HFFc6 (cell line): ENCODE measurements at places on chromosomes 11 and 22. TPM values are rescaled to one million over a fixed set of nuclear protein-coding genes. Genes with fewer than 3 reads are reported as not detected.

HOATZ gene
- total RNA-seq: not detected in 3 replicates

SLCO2B1 gene
- total RNA-seq: not detected in 3 replicates

GRM5 gene
- not detected in 3 replicates for total RNA-seq

KCNJ11 gene
- total RNA-seq: not detected in 3 replicates

RAC2 gene
- total RNA-seq: 25.4 to 57.2 TPM (median 34.9 TPM) in 3 replicates

CELSR1 gene
- 6.2 to 8.5 TPM (median 6.3 TPM) in 3 replicates for total RNA-seq

PNPLA5 gene
- total RNA-seq: not detected in 3 replicates

SLC37A2 gene
- total RNA-seq: 1.7 to 3.1 TPM (median 2.1 TPM) in 3 replicates

OR8G1 gene
- total RNA-seq: not detected in 3 replicates

NUP50 gene
- 45.1 to 58.5 TPM (median 52.9 TPM) in 3 replicates for total RNA-seq

P2RY6 gene
- 0.41 to 2.3 TPM (median 0.75 TPM) in 3 replicates for total RNA-seq

LSP1 gene
- 2.6 TPM in 1 of 2 replicates, not detected in the other for total RNA-seq

MUC5AC gene
- not detected in 3 replicates for total RNA-seq

SCT gene
- not detected in 3 replicates for total RNA-seq

C11orf16 gene
- not detected in 3 replicates for total RNA-seq

DAGLA gene
- total RNA-seq: 2.4 to 3.4 TPM (median 2.9 TPM) in 3 replicates
